Activated CD8-positive, alpha-beta T cell treated with anti-CD3 and anti-CD28 coated beads for 36 hours (primary cell): ENCODE measurements at places on chromosomes 3 and 15. TPM values are rescaled to one million over a fixed set of nuclear protein-coding genes. Genes with fewer than 3 reads are reported as not detected.

GRCh38 chr3:63095-63765 is 133.3 kb upstream of the CHL1 start:
- no peaks in the 10 kb centered on the region for H3K36me3 ChIP-seq
- H3K4me3 ChIP-seq, result no peak overlapping the region
- DNase-seq, result no peak
- peaks cover 10% of the 10 kb centered on the region for H3K27me3 ChIP-seq

DNA sequence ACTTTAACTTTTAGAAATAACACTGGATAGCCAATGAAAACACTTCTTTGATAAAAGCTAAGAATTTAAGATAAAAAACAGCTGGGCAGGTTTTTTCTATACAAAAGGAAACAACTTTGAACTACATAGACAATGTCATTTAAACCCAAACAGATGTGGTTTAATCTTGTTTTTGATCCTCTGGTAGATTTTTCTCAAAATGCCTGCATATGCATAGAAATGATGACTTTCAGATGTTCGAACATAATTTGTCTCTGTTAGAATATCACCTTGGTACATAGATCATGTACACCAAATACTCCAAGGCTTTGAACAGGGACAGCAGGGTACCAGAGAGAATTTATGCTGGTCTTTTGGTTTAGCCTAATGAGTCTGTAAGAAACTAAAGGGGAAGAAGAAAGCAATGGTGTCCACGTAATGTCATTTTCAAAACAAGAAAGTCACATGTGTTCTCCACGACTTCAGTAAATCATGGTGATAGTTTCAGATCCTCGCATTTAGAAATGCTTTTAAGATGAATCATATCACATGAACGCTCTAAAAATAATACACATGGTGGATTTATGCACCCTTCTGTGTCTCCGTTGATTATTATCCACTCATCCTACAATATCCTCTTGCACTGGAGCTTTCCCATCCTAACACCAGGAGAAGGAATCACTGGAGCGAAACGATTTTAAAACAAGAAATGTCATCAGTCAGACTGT is 160.1 kb upstream of the PDZRN3 start:
- DNase-seq, result no peak
- H3K27me3 ChIP-seq, result no peaks in the 10 kb centered on the region
- no peaks in the 10 kb centered on the region for H3K36me3 ChIP-seq
- H3K4me1 ChIP-seq, result no peaks in the 10 kb centered on the region
- no peak overlapping the region for H3K4me3 ChIP-seq
- no peak overlapping the region for H3K27ac ChIP-seq

GRCh38 chr15:68749793-68750192 is 70.9 kb downstream of the ANP32A start:
- no peak overlapping the region for H3K4me3 ChIP-seq
- H3K36me3 ChIP-seq, result no peaks in the 10 kb centered on the region
- H3K27ac ChIP-seq, result no peak overlapping the region

- DNase-seq, result no peak
- no peaks in the 10 kb centered on the region for H3K4me1 ChIP-seq
- H3K27ac ChIP-seq, result no peak overlapping the region
- no peak overlapping the region for H3K4me3 ChIP-seq
- no peaks in the 10 kb centered on the region for H3K27me3 ChIP-seq
Observed at GRCh38 chr3:133535971-133536881, 37.3 kb upstream of the CDV3 start.

Gene PLSCR2
- total RNA-seq, result not detected

Gene LMAN1L
- 0.11 TPM for total RNA-seq

Gene LMOD3
- total RNA-seq, result not detected

GRCh38 chr3:132539681-132540080 is 57.4 kb upstream of the ACKR4 start:
- peaks cover 43% of the 10 kb centered on the region for H3K4me1 ChIP-seq
- DNase-seq, result no peak
- H3K27me3 ChIP-seq, result no peaks in the 10 kb centered on the region
- no peak overlapping the region for H3K4me3 ChIP-seq
- peaks cover 40% of the 10 kb centered on the region for H3K36me3 ChIP-seq

GRCh38 chr3:151869181-151869580 is 4.3 kb upstream of the SUCNR1 start:
- H3K27ac ChIP-seq, result no peak overlapping the region
- H3K4me3 ChIP-seq, result no peak overlapping the region
- DNase-seq, result no peak
- peaks cover 12% of the 10 kb centered on the region for H3K4me1 ChIP-seq
- H3K27me3 ChIP-seq, result no peaks in the 10 kb centered on the region

Gene USP50
- not detected for total RNA-seq

Gene LRRN1
- 0.98 TPM for total RNA-seq

GRCh38 chr15:59119625-59120024 is 14.7 kb downstream of the CCNB2 start:
- no peaks in the 10 kb centered on the region for H3K27me3 ChIP-seq
- no peak overlapping the region for H3K4me3 ChIP-seq
- no peak for DNase-seq
- peaks cover 42% of the 10 kb centered on the region for H3K36me3 ChIP-seq
